ENCODE measurements at places on chromosomes 1 and 21.

GRCh38 chr1:219296430-219297355 lies 123.0 kb downstream of the LYPLAL1 start:
- no peak for DNase-seq

GRCh38 chr1:214452152-214452784 lies 99.1 kb downstream of the PTPN14 start:
- DNase-seq, result no peak

GRCh38 chr1:15702722-15703550 lies 18.8 kb downstream of the PLEKHM2 start:
- DNase-seq, result no peak

- DNase-seq, result no peak
These were observed 56.2 kb upstream of the ENAH start for GRCh38 chr1:225709101-225709500.

- no peak for DNase-seq
These were observed 28.4 kb downstream of the LMX1A start for GRCh38 chr1:165328136-165328535.

- no peak for DNase-seq
These were observed 135.1 kb upstream of the MROH9 start for GRCh38 chr1:170800265-170800664.

- no peak for DNase-seq
These were observed 16.4 kb downstream of the HMGB4 start for GRCh38 chr1:33880305-33880704.

DNA sequence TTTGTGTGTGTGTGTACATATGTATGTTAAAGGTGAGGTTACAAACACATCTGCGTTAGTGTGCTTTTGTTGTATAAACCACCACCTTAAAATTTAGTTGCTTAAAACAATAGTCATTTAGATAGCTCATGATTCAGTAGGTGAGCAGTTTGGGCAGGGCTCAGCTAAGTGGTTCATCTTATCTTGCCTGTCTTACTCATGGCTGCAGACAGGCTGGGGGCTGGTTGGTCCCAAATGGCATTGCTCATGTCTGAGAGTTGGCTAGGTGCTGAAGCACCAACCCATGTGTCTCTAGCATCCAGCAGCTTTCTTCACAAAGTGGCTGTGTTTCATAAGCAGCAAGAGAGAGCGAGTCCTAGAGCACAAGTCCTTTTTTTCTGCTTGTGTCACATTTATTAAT lies 91.4 kb downstream of the MACF1 start:
- no peak for DNase-seq

GRCh38 chr21:21971384-21971783 lies 973.2 kb downstream of the NCAM2 start:
- no peak for DNase-seq

- DNase-seq, result no peak
These were observed 1.6 kb upstream of the PTPN7 start for GRCh38 chr1:202162047-202162417.

GRCh38 chr1:200131551-200132125 lies 104.1 kb downstream of the NR5A2 start:
- no peak for DNase-seq
